AG09309 (cell line): ENCODE measurements at places on chromosomes 2 and 18.
A peak's percentile ranks its signal among the peaks of the same experiment; 100 is the strongest.

DNA sequence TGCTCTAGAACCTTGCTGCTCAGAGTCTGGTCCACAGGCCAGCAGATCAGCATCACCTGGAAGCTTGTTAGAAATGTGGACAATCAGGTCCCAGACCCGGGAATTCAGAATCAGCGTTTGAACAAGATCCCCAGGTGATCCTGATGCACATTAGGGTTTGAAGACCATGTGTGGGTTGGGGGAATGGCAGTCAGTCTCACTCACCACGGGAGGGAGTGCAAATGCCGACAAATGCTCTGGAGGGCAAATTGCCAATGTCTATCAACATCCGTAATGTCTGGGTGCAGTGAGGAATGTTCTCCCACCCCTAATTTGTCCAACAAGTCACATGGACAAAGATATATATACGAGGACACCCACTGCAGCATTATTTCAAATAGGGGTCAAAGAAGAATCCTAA, 34.5 kb downstream of the INPP5D start:
- no peak for DNase-seq

DNA sequence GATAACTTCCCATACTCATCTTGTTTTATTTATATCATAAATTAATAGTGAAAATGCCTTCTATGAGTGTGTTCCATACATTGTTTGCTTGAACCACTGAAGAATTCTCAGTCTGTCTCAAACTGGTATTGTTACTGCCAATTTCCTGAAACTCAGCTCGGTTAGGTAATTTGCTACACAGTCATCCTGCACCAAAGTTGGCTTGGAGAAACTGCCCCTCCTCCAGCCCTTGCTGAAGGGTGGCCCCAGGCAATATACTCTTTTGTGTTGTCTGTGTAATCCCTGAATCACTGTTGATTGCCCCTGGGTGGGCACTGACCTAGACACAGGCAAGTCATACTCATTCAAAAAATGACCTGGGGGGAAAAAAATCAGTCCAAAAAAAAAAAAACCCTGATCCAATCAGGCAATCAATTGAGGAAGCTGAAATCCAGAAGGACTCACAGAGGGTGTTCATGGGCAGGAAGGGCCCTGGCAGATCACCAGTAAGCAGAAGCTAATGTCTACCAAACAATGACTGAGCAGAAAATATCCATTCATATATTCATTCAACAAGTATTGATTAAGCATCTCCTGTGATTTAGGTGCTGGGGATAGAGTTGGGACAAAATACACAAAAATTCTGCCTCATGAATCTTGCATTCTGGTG, 3.8 kb upstream of the SESTD1 start:
- peak; percentile 33 for DNase-seq

- DNase-seq: no peak
Observed at GRCh38 chr2:45895241-45895861, 243.9 kb downstream of the PRKCE start.

- no peak for DNase-seq
Observed at GRCh38 chr18:26057344-26057773, 33.1 kb downstream of the SS18 start.

DNA sequence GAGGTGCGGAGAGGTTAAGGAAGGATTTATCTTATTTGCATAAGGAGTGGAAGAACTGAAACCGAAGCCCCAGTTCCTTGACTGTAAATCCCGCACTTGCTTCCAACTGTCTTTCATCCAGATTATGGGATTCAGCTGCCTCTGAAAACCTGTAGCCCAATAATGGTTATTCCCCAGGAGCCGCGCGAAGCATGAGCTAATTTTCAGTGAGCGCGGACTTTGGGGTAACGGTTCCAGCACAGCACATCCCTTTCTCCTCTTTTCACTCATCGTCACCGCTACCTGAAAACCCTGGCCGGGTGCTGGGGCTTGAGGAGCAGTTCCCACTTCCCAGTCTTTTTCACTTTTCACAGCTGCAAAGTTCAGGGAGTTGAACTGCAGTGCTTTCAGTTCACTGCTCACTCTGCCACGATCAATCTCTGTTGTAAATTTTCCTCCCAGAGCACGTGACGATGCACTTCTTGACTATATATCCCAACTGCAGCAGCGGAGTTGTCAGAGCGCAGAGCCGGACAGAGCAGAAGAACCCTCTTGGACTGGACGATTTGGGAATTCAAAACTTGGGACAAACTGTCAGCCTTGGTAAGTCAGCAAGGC, at the start of gene KCNE4:
KCNE4 (plus strand) TSS at position 498 of the 597 bp plus-strand sequence. CDS start 641 bp downstream, outside the sequence.
- no peak for DNase-seq

DNA sequence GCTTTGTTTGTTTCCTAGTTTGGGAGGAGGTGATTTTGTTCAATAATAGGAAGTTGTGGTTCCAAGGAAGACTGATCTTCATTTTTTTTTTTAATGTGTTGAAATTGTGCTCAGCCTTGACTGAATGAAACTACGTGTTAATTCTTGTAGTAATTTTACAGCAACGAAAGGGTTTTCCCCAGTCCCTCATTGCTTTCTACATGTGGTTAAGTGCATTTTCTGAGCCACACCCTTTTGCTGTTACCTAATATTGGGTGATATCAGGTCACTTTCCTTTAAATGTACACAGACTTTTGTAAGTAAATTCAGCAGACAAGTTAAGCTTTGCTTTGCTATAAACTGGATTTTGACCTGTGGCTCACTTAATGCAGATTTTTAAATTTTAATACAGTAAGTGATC, 73.6 kb downstream of the OTX1 start:
- DNase-seq: no peak

GRCh38 chr2:228657807-228658402, 476.4 kb upstream of the SPHKAP start:
- DNase-seq: no peak

- peak; percentile 71 for DNase-seq
Observed at GRCh38 chr2:213238753-213239495, 45.3 kb upstream of the SPAG16 start.

- no peak for DNase-seq
Observed at GRCh38 chr2:26251893-26252292, 7.2 kb downstream of the HADHB start.

DNA sequence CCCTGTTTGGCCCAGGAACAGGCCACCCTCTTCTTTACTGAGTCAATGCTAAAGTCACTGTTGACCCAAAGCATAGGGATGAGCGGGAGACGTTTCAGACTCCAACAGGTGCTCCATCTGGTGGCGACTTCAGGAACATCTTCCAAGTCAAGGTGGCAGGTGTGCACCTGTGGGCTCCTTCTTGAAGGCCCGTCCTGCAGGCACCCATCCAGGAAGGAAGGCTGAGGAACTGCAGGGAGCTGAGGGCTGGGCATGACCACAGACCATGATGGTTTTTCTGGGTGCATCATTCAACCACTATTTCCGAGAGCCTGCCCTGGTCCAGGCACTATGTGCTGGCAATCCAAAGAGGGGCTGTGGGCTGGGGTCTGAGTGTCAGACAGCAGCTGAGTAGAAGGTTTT, 142.8 kb downstream of the NDUFA10 start:
- DNase-seq: no peak

GRCh38 chr2:108573061-108573460, 38.8 kb downstream of the LIMS1 start:
- DNase-seq: peak; percentile 80

DNA sequence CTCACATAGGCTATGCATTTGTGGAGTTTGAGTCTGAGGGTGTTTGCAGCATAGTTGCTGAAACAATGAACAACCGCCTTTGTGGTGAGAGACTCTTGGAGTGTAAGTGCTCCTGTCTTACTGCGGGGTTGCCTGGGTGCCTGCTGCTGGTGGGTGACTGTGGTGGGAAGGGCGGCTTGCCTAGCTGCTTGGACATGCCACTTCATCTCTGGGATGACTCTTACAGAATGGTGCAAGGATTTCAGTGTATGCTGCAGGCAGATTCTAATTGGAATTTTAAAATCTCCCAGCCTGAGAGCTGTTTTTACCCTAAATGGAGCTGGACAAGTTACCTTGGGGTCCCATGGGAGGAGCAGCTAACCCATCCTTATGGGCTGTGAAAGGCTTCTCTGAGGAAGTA, 50.1 kb downstream of the CYP27C1 start:
- no peak for DNase-seq

- DNase-seq: no peak
Observed at GRCh38 chr2:197604117-197604860, 71.1 kb downstream of the RFTN2 start.

- no peak for DNase-seq
Observed at GRCh38 chr18:23802817-23803216, 113.6 kb downstream of the LAMA3 start.

GRCh38 chr2:37391711-37392110, 47.3 kb downstream of the QPCT start:
- no peak for DNase-seq

DNA sequence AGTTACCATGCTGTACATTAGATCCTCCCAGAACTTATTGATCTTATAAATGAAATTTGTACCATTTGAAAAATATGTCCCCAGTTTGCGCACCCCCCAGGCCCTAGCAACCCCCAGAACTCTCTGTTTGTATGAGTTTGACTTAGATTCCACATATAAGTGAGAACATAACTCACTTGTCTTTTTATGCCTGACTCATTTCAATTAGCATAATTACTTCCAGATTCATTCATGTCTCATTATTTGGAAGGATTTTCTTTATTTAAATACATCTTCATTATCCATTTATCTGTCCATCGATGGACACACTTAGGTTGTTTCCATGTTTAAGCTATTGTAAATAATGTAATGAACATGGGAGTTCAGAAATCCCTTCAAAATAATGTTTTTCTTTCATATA, 705.9 kb downstream of the CCDC85A start:
- DNase-seq: no peak

GRCh38 chr2:132678483-132678882, 8.5 kb upstream of the LYPD1 start:
- DNase-seq: no peak

GRCh38 chr18:9716780-9717563, 8.9 kb downstream of the RAB31 start:
- DNase-seq: no peak

DNA sequence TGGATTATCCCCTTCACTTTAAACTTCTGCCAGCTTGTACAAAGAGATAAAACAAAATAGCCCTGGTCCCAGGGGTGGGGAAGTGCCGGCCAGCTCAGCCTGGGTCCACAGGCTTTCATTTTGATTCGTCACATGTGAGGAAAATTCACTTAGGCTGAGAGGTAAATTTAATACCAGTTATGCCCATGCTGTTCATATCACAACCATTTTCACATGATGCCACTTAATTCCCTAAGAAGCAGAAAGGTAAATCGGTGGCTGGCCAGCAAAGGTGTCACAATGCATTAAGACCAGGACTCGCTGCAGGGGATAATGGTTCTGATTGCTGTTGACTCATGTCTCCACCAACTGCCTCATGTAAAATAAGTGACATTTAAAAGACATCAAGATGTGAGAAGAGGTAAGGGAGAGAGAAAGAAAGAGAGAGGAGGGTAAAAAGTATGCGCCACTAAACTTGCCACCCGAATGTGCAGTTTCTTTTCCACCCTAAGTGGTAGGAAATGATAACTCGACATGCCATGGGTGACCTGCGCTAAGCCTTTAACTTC, 261.0 kb upstream of the SIX3 start:
- DNase-seq: no peak

- no peak for DNase-seq
Observed at GRCh38 chr2:63539416-63540162, 48.7 kb downstream of the WDPCP start.

DNA sequence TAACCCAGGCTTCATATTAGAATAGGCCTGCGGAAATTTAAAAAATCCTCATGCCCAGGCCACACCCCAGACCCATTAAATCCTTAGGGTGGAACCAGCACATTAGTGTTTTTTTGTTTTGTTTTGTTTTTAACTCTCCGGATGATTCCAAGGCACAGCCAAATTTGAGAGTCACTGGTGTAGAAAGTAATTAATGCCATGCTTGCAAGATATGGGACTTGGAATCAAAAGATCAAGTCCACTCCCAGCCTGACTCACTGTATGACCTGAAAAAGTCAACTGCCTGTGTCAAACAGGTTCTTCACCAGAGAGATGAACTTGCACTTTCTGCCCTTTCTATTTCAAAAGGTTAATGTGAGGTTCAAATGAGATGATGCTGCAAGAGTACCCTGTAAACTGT, 310.3 kb upstream of the LYPD1 start:
- no peak for DNase-seq

GRCh38 chr18:68176901-68177300, 538.0 kb downstream of the TMX3 start:
- DNase-seq: no peak

DNA sequence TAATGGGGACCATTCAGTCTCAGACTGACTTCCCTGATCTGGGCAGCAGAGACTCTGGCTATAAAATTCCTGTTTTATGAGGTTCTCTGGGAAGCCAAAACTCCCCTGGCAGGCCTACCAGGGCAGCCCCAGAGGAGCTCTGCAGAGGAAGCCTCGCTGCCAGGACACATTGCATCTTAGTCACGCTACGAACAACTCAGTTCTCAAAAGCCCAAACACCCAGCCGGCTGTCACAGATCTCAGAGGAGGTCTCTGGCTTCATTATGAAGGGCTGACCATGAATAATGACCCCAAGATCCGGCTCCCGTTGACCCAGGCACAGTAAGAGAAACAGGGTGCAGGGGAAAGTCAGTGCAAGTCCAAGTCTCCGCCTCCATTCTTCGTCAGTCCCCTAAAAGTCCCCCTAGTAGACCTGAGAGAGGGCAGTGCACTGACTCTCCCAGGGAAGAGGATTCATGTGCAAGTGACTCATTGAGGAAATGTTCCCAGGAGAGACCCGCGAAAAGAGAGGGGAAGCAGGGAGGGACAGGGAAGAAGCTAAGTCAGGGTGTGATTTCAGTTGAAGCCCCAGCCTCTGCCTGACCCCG, 212.3 kb downstream of the CYP26B1 start:
- peak; percentile 94 for DNase-seq

GRCh38 chr2:227462462-227462951, 9.4 kb upstream of the AGFG1 start:
- DNase-seq: no peak

DNA sequence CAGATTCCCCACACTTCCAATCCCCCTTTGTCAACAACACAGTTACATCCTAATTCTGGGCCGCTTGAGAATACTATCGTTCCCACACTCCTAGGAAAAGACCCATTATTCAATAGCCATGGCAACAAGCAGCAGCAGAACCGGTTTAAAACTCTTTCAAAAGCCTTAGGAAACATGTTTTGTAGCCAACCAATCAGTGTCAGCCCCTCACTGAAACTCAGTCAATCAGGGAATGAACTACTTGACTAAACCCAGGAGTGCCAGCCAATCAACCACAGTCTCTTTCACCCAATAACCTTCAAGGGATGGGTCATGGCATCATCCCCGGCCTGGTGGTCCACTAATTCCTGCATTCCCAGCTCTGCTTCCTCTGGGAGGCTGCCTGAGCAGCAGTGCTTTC, 204.8 kb upstream of the HS6ST1 start:
- DNase-seq: no peak

GRCh38 chr18:44123743-44124142, 556.9 kb upstream of the SETBP1 start:
- DNase-seq: peak; percentile 4

- peak; percentile 53 for DNase-seq
Observed at GRCh38 chr2:45962177-45962921, 310.9 kb downstream of the PRKCE start.

GRCh38 chr2:25036221-25036559, 5.7 kb upstream of the EFR3B start:
- DNase-seq: no peak

- DNase-seq: no peak
Observed at GRCh38 chr2:40279001-40279400, 172.9 kb downstream of the SLC8A1 start.

- no peak for DNase-seq
Observed at GRCh38 chr2:241224851-241225438, 36.5 kb downstream of the ANO7 start.

- DNase-seq: no peak
Observed at GRCh38 chr2:164841719-164842623, at the start of gene COBLL1. TSS of gene COBLL1 (minus strand) at chr2:164841823. CDS start at chr2:164841196, 627 bp downstream.

GRCh38 chr18:74063557-74063956, 84.1 kb downstream of the FBXO15 start:
- no peak for DNase-seq
